ENCODE measurements at places on chromosomes 11 and 22. TPM values are rescaled to one million over a fixed set of nuclear protein-coding genes. Genes with fewer than 3 reads are reported as not detected.

MYH9 gene
- total RNA-seq, result 497 TPM

CASP1 gene
- total RNA-seq, result 12.9 TPM

PEX16 gene
- 41.5 TPM for total RNA-seq

E2F8 gene
- total RNA-seq, result 20.3 TPM

GTPBP1 gene
- total RNA-seq, result 55.7 TPM

FGF3 gene
- total RNA-seq, result not detected

- no peak for DNase-seq
- H3K27me3 ChIP-seq, result no peaks in the 10 kb centered on the region
- H3K36me3 ChIP-seq, result no peaks in the 10 kb centered on the region
Observed at GRCh38 chr11:17371614-17372013, 16.8 kb downstream of the KCNJ11 start.

DNA sequence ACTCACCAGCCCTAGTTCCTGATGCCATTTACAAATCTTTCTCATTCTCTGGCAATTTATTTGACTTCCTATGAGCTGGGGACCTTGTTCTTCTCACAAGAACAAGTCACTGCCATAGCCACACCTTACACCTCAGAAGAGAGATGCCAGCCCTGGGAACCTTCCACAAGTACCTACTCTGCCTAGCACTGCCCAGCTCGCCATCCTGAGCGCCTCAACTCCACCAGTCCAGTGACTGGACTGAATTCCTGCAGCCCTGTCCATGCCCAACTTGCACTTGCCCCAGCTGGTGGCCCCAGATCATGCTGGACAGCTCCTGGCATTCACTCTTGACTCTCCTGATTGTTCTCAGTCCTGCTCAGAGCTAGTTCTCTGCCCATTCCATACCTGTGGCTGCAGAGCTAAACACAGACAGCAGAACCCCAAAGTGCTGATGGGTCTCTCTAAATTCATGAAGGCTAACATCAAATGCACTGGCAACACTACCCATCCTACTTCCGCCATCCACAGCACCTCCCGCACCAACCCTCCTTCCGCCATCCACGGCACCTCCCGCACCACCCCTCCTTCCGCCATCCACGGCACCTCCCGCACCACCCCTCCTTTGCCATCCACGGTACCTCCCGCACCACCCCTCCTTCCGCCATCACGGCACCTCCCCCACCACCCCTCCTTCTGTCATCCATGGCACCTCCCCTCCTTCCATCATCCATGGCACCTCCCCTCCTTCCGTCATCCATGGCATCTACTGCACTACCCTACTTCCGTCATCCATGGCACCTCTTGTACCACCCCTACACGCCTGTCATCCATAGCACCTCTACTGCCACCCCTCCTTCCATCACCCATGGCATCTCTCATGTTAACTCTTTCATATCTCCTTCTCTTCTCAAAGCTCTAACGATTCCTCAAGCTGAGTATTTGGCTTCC lies 23.6 kb upstream of the SLC25A1 start:
- H3K4me3 ChIP-seq, result no peak overlapping the region
- no peak for DNase-seq
- peaks cover 9% of the 10 kb centered on the region for H3K27me3 ChIP-seq
- H3K27ac ChIP-seq, result no peak overlapping the region

- H3K27ac ChIP-seq, result no peak overlapping the region
- H3K36me3 ChIP-seq, result no peaks in the 10 kb centered on the region
- H3K4me3 ChIP-seq, result no peak overlapping the region
- H3K4me1 ChIP-seq, result no peaks in the 10 kb centered on the region
Observed at GRCh38 chr11:46987183-46987582, 50.6 kb downstream of the CSTPP1 start.

- H3K4me3 ChIP-seq, result no peak overlapping the region
- no peak overlapping the region for H3K27ac ChIP-seq
- no peaks in the 10 kb centered on the region for H3K36me3 ChIP-seq
Observed at GRCh38 chr11:75200051-75200450, 40.5 kb upstream of the TPBGL start.
